ENCODE measurements at places on chromosomes 12 and 14. TPM values are rescaled to one million over a fixed set of nuclear protein-coding genes. Genes with fewer than 3 reads are reported as not detected.

TSPAN19 gene
- under 0.01 TPM for total RNA-seq

ENDOU gene
- total RNA-seq: not detected

LRRC10 gene
- not detected for total RNA-seq

BCL2L2 gene
- total RNA-seq: 13.5 TPM

CLEC1B gene
- total RNA-seq: not detected

TAS2R46 gene
- 2.4 TPM for total RNA-seq

Data from dermis blood vessel endothelial cell (primary cell).